ENCODE measurements at places on chromosomes 3 and 15.

DNA sequence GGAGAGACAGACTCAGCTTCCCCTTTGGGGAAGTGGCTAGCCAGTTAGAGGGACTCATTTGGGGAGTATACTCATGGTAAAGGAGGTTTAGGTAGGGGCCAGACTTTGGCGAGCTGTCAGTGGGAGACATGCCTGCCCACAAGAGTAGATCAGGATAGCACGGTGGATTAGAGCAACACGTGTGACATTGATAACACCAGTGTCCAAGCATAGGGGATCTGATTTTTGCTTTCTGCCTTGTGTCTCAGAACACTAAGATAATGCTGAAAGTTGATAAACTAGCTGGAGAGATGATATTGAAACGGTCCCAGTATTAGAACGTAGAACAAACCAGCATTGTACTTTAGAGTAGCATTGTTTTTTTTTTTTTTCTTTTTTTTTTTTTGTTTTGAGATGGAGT lies 25.9 kb downstream of the MAP6D1 start:
- no peak for DNase-seq

- DNase-seq = no peak
These were observed 21.8 kb upstream of the POU1F1 start for GRCh38 chr3:87298111-87298718.

DNA sequence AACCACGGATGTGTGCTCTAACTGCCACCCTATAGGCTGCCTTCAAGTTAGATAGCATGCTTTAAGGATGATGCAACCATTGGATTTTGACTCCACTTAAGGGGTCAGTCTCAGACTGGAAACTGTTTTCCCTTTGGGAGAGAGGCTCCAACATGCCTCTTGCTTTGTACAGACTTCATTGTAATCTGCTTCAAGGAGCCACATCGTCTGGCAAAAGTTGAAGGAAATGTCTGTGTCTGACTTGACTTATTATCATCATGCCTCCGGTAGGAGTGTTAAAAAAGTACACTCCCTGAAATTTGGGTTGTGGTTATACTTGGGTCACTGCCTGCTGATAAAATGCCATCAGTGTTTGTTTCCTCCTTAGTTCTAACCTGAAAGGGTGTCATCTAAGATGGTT lies 245.4 kb upstream of the CDIN1 start:
- DNase-seq = no peak

DNA sequence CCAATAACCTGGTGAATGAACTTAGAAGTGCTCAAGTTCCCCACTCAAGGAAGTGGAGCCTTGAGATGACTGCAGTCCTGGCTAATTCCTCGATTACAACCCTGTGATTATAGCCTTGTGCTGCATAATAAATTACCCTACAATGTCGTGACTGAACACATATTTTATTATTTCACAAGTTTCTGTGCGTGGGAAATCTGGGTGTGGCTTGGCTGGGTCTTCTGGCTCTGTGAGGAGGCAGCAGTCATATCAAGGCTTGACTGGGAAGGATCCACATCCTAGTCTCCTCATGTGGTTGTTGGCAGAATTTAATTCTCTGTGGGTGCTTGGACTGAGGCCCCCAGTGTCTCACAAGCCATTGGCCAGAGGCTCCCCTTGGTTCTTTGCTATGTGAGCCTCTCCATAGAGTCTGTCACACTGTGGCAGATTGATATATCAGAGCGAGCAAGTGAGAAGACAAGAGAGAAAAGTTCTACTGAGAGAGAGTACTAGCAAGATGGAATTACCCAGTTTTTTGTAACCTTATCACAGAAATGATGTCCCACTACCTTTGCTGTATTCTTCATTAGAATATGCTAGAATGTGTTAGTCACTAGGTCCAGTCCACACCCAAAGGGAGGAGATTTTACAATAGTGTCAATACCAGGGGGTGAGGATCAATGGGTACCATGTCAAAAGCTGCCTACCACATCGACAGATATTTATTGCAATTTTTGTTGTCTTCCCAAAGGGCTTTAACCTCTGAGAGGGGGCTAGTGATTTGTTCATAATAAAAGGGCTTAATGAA lies 102.8 kb upstream of the TBC1D5 start:
- DNase-seq = no peak

DNA sequence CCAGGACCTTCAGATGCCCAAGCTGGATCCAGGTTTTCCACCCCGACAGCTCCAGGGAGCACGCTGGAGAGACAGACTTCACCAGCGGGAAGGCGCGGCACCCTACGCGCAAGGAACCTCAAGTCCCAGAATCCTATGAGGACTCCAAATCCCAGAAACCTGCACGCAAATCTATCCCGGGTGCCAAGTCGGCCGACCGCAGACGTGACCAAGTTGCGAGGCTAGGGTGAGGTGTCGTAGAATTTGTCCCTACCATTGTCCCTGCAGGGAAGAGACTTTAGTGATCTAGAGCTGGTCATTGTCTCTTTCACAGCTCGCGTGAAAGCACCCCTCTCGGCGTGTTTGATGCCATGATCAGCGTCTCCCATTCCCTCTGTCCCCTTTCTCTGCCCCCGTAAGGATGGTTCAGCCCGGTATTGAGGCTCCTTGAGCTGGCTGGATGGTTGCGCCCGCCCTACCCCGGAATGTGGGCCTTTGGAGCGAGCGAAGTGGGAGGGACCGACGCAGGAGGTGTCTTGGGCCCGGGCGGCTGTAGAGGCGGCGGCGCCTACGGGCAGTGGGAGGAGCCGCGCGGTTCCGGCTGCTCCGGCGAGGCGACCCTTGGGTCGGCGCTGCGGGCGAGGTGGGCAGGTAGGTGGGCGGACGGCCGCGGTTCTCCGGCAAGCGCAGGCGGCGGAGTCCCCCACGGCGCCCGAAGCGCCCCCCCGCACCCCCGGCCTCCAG lies at the start of gene PRKCI:
Gene PRKCI (plus strand): TSS at position 501 of the 723 bp plus-strand sequence. CDS start 246 bp downstream, outside the sequence.
- peak; percentile 68 for DNase-seq

DNA sequence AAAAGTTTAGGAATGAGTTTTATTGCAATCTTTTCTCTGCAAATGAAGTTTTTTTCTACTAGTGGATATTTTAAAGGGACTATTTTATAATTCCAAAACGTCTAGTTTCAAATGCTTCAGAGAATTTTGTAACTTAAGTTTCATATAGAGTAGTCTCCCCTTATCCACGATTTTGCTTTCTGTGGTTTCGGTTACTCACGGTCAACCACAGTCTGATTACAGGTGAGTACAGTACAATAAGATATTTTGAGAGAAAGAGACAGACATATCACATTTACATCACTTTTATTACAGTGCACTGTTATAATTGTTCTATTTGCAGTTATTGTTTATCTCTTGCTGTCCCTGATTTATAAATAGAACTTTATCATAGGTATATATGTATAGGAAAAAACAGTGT lies 7.4 kb upstream of the EOGT start:
- no peak for DNase-seq

DNA sequence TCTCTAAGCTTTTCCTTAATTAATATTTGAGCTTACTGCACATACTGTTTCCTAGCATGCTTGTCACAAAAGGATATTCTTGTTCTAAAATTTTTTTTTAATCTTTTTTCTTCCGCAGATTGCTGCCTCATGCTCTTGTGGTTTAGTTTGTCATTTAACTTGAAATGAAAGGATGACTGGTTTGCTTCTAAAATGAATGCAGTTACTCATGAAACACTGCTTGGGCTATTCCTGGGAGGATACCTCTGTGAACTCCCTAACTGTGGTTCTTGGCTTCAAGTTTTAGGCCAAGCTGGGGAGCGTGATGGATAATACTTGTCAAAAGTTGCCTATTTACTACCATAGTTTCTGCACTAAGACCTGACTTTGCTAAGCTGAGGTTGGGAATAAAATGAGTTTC lies 64.0 kb downstream of the USP13 start:
- no peak for DNase-seq

- no peak for DNase-seq
These were observed 30.4 kb downstream of the PSTPIP1 start for GRCh38 chr15:77025083-77025901.

Data from activated CD8-positive, alpha-beta memory T cell treated with anti-CD3 and anti-CD28 coated beads for 4 hours (primary cell).